ENCODE measurements at places on chromosomes 7 and 10.

GRCh38 chr10:15504101-15504840 lies 133.2 kb upstream of the FAM171A1 start:
- no peak for DNase-seq

- no peak for DNase-seq
Observed at GRCh38 chr10:113073549-113074189, 123.6 kb downstream of the TCF7L2 start.

GRCh38 chr10:5493691-5494090 lies 5.7 kb downstream of the CALML5 start:
- DNase-seq, result no peak

DNA sequence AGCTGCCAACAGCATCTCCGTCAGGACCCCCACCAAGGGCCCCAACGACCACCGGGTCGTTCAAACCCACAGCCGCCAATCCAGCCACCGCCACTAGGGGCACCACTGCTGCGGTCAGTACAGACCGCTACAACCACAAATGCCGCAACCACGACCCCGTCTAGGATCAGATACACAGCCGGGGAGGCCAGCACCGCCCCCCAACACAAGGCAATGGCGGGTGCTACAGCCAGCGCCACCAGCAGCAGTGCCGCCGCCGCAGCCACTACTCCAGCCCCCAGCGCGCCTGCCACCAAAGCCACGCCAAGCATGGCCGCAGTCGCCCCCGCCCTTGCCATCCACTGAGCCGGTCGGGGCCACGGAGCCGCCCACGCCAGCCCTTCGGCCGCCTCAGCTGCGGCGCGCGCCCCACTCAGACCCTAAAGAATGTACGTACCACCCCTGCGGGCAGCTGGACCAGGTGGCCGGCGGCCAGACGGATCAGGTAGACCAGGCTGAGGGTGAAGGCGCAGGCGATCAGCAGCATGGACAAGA lies 473 bp downstream of the CYP51A1 start:
- peak; percentile 82 for DNase-seq

- DNase-seq, result no peak
Observed at GRCh38 chr7:117863618-117864017, 9.6 kb downstream of the CTTNBP2 start.

- DNase-seq, result no peak
Observed at GRCh38 chr7:36055207-36055606, 97.8 kb upstream of the EEPD1 start.

DNA sequence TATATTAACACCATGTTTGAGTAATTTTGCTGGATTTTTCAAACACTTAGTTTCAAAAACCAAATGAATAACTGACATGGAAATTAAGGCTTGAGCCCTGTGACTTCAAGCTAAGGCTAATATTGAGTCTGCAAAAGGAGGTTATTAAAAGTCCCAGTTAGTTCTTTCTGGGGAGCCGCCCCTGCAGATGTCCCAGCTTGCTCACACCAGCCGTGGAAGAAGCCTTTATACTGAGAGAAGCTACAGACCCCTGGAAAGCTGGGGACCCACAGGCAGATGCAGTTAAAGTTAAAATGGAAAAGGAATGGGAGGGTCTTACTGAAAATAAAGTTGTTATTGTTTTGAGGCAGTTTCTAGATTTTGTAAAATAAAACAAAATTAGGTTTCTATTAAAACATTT lies 18.5 kb upstream of the ZNF680 start:
- no peak for DNase-seq

GRCh38 chr10:7260412-7260900 lies 150.4 kb downstream of the SFMBT2 start:
- peak; percentile 38 for DNase-seq

DNA sequence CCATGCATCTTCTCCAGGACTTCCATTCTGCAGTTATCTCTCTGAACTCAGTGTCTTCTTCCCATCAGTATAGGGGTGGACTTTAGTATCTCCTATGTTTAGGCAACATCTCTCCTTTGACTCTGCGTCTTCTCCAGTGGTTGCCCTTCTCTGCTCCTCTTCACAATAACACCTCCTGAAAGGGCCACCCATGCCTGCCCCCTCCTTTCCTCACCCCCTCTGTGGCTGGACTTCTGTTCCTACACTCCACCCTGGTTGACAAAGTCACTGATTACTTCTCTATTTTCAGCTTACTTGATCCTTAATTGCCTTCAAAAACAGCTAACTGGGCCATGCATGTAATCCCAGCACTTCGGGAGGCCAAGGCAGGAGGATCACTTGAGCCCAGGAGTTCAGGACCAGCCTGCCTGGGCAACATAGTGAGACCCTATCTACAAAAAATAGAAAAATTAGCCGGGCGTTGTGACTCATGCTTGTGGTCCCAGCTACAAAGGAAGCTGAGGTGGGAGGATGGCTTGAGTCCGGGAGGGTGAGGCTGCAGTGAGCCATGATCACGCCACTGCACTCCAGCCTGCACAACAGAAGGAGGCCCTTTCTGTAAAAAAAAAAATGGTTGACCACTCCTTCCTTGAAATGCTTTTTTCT lies 13.7 kb downstream of the SRGN start:
- DNase-seq, result no peak

DNA sequence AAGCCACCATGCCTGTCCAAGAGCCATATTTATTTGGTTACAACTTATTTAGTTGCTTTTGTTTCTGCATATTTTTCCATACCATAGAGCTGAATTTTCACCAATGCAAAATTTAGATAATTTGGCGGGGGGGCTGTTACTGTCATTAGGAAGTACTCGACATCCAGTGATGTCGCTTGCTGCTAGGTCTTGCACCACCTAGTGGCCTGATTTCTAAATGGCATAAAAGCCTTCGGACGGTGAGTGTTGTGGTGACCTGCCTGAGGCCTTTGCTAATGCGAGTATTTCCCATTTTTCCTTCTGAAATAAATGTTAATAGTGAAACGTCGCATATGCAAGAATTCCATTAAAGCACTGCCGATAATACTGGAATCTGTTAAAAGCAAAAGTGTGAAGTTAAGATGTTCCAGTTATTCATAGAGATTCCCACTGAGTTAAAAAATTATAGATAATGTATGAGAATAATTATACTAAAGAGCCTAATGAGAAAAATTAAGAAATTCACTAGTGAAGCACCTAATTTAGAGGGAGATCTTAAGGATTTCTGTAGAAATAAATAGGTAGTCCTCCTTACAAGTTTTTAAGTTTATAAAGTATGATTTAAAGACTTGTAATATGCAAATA lies 86.1 kb upstream of the DNAJB6 start:
- DNase-seq, result peak; percentile 51

DNA sequence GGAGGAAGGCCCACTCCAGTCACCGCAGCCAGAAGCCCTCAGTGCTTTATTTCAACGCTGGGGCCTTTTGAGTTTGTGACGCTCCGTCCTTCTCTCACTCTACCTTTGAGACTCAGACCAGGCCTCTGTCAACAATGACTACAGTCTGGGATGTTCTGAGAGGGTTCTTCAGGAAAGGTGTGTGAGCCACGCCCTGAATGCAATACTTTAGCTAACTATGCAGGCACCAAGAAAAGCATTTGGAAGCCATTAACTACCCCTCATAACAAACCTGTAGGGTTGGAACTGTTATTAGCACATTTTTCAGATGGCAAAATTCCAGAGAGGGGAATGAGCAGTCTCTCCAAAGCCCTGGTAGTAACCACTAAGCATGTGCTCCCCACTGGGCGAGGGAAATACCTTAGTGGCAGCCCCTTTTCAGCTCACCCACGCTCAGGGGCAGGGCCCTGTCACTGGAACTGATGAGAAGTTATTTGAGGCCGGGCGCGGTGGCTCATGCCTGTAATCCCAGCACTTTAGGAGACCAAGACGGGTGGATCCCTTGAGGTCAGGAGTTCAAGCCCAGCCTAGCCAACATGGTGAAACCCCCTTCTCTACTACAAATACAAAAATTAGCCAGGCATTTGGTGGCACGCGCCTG lies 5.7 kb upstream of the ARPC1B start:
- no peak for DNase-seq

GRCh38 chr7:39651265-39651664 lies 27.9 kb downstream of the RALA start:
- no peak for DNase-seq

- peak; percentile 9 for DNase-seq
Observed at GRCh38 chr10:58348571-58349033, 13.8 kb downstream of the UBE2D1 start.

DNA sequence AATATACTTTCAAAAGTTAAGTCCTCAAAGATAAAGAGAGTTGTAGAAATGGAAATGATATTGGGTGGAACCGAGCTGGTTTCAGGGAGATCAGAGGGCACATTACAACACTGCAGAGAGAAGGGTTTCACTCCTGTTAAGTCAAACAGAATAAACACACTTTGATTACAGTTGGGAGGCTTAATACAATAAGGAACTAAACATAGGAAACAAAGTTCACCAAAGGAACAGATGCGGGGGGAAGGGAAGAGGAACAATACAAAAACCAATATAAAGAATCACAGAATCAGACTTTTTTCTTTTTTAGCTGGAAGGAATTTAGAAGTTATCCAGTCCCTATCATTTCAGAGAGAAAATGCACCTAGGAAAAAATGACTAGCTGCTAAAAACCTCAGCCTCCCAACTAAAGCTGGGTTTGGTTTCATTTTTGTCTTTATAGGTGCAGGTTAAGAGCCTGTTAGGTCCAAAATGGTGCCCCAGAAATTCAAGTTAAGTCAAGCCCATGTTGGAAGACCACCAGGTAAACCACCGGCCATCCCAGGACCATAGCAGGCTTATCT lies 81.9 kb downstream of the DNMBP start:
- no peak for DNase-seq

DNA sequence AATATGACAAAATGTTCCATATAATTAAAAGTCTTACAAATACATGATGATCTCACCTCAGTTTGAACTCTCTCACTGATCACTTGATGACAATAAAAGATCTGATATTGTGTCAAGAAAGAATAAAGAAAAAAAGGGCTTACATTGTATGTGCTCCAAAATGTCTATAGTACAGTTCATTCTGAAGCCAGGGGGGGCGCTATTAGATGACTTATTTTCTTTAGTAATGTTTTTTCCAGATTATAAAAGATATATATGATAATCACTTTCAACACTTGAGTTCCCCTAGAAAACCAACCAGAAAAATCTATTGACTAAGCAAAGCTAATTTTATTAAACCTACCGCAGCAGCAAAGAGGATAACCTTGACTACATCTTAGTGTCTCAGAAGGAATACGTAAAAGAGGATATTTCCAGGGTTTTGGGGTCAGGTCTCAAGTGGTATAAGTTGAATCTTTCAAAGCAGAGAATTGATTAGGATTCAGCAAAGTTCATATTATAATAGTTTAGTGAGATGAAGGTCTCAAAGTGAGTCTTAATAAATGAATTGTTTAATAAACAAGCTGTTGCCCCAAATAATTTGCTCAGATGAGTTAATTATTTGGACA lies 55.8 kb downstream of the PTN start:
- DNase-seq, result no peak

- DNase-seq, result no peak
Observed at GRCh38 chr7:41030673-41031072, 672.2 kb downstream of the INHBA start.

GRCh38 chr7:77799078-77799964 lies 748 bp downstream of the PHTF2 start:
- peak; percentile 57 for DNase-seq

GRCh38 chr7:145030754-145031153 lies 194.9 kb upstream of the TPK1 start:
- no peak for DNase-seq

DNA sequence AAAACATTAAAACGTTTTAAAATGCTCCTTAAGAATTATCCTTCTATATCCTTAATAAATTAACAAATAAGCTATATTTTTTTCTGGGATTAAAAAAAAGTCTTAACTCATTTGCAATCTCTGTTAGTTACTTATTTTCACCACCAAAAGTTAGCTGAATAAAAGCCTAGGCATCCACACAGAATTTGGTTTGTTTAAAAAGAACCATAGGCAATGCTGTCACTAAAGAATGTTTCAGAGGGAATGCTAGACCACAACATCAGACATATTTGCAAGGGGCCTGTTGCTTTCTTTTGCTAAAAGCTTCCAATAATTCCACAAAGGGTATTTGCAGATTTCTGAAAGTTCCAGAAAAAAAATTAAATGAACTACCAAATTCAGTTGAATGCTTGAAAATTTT lies 244.2 kb downstream of the POU6F2 start:
- no peak for DNase-seq

DNA sequence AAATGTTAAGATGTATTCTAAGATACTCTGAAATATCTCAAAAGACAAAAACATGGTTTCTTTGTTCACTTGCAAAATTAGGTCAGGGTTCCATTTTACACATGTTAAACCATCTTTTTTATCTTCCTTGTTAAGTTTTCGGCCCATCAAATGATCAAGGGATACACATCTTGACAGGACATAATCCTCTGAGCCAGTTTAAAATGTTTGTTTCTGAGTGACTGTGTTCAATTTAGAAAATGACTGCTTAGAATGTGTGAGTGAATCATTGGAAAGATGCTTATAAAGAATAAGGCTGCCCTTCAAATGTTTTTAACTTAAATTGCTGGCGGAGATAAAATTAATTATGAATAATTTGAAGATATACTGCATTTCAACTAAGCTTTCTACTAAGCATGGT lies 95.9 kb upstream of the SLC26A5 start:
- no peak for DNase-seq

DNA sequence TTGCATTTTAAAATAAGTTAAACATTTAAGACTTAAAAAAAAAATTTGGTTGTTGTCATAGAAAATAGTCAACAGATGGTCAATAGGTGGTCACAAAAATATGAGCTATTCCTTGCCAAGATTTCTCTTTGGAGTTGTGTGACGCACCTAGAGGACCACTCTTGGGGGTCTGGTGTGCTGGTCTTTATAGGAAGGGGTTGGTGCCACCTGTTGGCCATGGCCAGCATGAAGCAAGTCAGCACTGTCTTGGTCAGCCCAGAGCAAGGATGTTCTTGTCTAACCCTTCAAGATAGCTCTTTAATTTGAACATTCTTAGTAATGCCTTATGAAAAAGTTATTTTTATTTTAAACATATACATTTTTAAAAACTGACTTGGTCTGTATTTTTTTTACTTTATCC lies 267.9 kb upstream of the CNTNAP2 start:
- peak; percentile 30 for DNase-seq

DNA sequence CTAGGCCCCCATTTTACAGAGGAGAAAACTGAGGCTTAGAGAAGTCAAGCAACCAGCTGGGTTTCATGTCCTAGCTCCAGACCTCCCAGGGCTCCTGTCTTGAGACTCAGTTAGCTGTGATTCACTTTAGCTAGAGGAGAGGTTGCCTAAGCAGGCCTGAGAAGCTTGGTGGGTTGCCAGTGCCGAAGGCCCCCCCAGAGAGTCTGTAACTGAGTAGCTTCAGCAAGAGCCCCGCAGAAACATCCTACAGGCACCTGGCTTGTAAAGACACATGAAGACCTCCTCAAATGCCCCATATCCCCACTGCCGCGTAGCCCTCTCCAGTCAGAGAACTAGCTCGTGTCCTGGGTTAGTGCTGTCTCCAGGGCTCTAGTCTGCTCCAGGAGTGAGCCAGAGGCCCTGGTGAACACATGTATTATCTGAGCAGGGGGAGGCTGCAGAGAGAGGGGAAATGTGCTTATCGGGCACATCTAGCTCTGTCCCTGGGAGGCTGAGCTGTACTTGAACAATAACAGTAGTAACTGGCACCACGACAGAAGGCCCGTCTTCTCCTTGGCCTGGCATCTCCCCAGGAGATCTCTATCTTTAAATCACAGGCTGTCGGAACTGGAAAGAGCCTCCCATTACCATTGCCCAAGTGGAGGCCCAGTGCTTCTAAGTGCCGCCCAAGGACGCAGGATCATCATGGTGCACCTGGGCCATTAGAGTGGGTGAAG lies 28.9 kb downstream of the UNC5B start:
- DNase-seq, result no peak

- no peak for DNase-seq
Observed at GRCh38 chr7:86372262-86372661, 271.4 kb upstream of the GRM3 start.

GRCh38 chr10:64880546-64880945 lies 1359.3 kb downstream of the REEP3 start:
- DNase-seq, result no peak

- no peak for DNase-seq
Observed at GRCh38 chr7:37751096-37751495, 67.5 kb downstream of the GPR141 start.

Data from neuronal stem cell (in vitro differentiated cells).